IgD-negative memory B cell (primary cell): ENCODE measurements at places on chromosomes 13 and 19. TPM values are rescaled to one million over a fixed set of nuclear protein-coding genes. Genes with fewer than 3 reads are reported as not detected.

The MAB21L1 gene
- not detected for polyA plus RNA-seq

The ZNF799 gene
- 10.2 TPM for polyA plus RNA-seq

The CEACAM18 gene
- not detected for polyA plus RNA-seq

The RFX1 gene
- 3.7 TPM for polyA plus RNA-seq

The FCER2 gene
- 197 TPM for polyA plus RNA-seq

The MBD3L2 gene
- polyA plus RNA-seq, result not detected

The MRPL54 gene
- 138 TPM for polyA plus RNA-seq

The ZNF765 gene
- 11.0 TPM for polyA plus RNA-seq

The TNFSF13B gene
- polyA plus RNA-seq, result 7.2 TPM

The CLEC17A gene
- polyA plus RNA-seq, result 27.0 TPM

The ZNF845 gene
- 11.6 TPM for polyA plus RNA-seq

The SMG9 gene
- 15.6 TPM for polyA plus RNA-seq

The ARHGAP33 gene
- polyA plus RNA-seq, result not detected

The NEK5 gene
- polyA plus RNA-seq, result 0.34 TPM

The NALCN gene
- not detected for polyA plus RNA-seq

The AMER2 gene
- not detected for polyA plus RNA-seq

The PRRG2 gene
- 0.26 TPM for polyA plus RNA-seq

The FGF22 gene
- polyA plus RNA-seq, result not detected

The RNF225 gene
- not detected for polyA plus RNA-seq

The CD320 gene
- 34.4 TPM for polyA plus RNA-seq

The ELAVL3 gene
- not detected for polyA plus RNA-seq
